ENCODE measurements at places on chromosomes 12 and 14. TPM values are rescaled to one million over a fixed set of nuclear protein-coding genes. Genes with fewer than 3 reads are reported as not detected.

MGAT4C gene
- not detected for total RNA-seq

TCL1A gene
- total RNA-seq, result 0.74 TPM

SMCO2 gene
- not detected for total RNA-seq

C12orf54 gene
- total RNA-seq, result not detected

DNA sequence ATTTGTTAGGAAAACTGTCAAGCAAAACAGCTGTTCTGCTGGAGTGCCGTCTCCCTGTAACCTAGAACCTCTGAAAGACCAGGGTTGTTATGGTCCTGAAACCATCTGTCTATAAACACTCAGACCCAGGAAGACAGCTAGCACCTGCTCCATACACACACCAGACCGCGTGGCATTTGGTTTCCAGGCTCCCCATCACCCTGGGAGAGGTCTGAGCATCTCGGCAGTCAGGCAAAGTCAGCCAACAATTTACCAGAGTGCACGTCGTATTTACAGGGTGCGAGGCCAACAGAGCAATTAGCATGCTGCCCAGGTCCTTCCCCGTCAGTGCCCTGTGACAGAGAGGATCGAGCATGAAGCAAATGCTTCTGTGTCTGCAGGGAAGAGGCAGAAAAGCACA lies 272.5 kb downstream of the SLC15A4 start:
- no peak for DNase-seq

- DNase-seq, result no peak
Measured at GRCh38 chr12:47844264-47845019, 24.7 kb upstream of the HDAC7 start.

DNA sequence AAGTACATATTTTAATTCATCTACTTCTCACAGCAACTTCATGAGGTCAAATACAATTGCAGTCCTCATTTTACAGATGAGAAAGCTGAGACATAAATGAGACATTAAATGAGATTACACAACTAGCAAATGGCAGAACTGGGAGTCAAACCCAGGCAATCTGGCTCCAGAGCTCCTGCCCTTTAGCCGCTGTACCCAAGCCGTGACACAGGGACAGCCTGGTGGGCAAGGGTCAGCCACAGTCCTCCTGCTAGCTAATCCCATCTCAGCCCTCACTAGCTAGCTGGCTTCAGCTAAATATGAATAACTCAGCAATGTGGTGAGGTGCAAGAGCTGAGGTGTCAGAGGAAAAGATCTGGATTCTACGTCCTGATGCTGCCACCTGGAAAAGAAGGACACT lies 54.8 kb downstream of the NINJ2 start:
- DNase-seq, result no peak

GRCh38 chr12:20097626-20098025 lies 270.7 kb upstream of the PDE3A start:
- DNase-seq, result no peak

GRCh38 chr12:92995258-92995903 lies 66.3 kb upstream of the EEA1 start:
- DNase-seq, result no peak

- DNase-seq, result no peak
Measured at GRCh38 chr14:71261206-71261605, 353.9 kb downstream of the PCNX1 start.
